ENCODE measurements at places on chromosomes 4 and X.

GRCh38 chrX:56757327-56757726 is 28.3 kb downstream of the NBDY start:
- DNase-seq: no peak

- no peak for DNase-seq
These were observed 5.5 kb downstream of the SPRY1 start for GRCh38 chr4:123402121-123402465.

DNA sequence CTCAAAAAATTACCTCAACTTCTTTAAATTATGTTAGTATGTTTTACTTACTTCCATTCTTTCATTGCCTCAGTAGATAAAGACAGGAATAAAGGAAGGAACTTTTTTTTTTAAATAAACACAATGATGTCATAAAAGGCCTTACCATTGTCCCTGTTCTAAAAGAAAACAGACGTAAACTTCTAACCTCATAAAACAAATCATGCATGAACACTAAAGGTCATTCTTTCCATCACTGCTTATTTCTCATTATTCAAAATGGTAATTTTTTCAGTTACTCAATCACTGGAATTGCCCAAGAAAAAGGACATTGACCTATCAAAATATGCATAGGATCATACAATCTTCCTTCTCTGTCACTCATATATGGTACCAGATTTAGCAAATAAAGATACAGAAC is 32.2 kb upstream of the ARMCX2 start:
- peak; percentile 32 for DNase-seq

DNA sequence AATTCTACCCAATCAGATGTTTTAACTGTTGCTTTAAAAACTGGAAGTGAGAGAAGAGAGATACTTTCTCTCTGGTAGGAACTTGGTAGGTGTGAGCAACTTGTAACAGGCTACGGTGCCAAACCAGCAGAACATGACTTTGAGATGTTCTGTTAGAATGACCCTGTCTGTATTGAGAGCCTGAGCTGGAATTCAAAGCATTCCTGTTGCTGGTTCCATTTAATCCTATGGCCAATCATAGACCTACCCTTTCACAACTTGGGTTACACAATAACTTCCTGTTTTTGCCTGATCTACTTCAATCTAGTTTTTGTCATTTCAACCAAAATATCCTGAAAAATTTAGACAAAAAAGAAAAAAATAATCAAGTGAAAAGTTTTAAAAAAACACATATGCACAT is 1.7 kb upstream of the PRRG1 start:
- peak; percentile 42 for DNase-seq

DNA sequence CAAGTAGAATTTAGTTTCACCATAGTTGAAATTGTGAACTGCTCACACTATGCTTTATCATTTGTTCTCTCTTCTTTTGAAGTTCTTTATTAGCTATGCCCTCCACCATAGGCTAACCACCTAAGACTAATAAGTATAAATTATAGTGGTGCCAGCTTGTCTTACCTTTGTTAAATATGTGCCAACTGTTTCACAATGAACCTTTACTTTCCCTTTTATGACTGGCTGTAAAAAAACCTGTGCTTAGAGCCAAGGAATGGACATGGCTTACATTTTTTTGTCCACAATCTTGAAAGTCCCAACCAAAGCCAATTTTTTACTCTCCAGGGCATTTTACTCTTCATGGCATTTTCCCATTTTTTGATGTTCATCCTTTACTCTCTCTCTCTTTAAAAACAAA is 123.5 kb upstream of the LEF1 start:
- no peak for DNase-seq

DNA sequence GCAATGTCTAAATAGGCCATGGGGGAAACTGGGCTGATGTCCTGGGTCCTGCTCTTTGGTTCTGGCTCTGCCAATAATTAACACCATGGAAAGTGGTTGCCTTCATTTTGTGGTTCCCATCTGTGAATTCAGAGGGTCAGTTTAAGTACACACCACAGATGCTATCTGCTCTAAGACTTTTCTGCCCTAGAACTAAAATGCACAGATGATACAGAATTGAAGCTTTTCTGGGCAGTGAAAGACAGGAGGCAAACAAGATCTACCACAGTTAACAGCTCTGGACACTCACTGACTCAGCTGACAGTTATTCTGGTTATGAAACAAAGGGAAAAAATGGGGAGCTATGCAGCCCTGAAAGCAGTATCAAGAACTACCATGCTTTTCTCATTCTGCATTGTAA is 37.3 kb downstream of the APBB2 start:
- no peak for DNase-seq

GRCh38 chr4:14700544-14700943 is 301.7 kb upstream of the CPEB2 start:
- no peak for DNase-seq

Measured in SK-MEL-5 (cell line).